Stimulated activated CD8-positive, alpha-beta memory T cell treated with anti-CD3 and anti-CD28 coated beads, Interleukin-7, amount 100 ng/mL, for 1 hour (primary cell): ENCODE measurements at places on chromosomes 2 and 18.

GRCh38 chr2:37600735-37601134 is 70.7 kb downstream of the CDC42EP3 start:
- DNase-seq: no peak

DNA sequence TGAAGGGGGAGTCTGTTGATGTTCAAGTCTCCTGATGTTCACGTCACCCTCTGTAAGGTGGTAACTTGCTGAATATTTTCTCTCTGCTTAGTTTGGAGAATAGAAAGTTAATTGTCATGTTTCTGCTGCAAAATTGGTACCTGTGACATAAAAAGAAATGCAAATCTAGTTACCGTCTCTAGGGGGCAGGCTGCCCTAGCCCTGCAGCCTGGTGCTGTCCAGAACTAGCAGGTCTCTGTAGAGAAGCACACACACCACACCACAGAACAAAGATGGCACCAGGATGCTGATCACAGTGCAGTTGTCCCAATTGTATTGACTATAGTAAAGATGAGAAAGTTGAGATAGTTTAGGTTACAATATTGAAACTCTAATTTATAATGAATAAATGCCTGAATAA is 47.0 kb downstream of the SLC9A4 start:
- no peak for DNase-seq

DNA sequence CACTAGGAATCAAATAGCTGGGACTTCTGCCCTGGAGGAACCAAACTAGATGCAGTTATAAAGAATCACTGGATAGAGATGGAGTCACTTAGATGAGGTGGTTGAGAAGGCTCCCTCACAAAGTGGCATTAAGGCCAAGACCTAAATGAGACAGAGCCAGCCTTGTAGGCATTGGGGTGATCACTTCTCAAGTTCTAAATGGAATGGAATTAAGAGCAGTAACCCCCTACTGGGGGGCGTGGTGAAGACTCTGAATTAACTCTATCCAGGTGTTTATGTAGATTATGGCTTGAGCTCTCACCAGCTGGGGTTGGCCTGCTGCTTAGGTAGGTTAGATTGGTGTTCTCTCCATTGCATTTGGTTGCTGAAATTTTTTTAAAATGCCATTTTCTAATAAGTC is 71.3 kb downstream of the TTC27 start:
- no peak for DNase-seq

DNA sequence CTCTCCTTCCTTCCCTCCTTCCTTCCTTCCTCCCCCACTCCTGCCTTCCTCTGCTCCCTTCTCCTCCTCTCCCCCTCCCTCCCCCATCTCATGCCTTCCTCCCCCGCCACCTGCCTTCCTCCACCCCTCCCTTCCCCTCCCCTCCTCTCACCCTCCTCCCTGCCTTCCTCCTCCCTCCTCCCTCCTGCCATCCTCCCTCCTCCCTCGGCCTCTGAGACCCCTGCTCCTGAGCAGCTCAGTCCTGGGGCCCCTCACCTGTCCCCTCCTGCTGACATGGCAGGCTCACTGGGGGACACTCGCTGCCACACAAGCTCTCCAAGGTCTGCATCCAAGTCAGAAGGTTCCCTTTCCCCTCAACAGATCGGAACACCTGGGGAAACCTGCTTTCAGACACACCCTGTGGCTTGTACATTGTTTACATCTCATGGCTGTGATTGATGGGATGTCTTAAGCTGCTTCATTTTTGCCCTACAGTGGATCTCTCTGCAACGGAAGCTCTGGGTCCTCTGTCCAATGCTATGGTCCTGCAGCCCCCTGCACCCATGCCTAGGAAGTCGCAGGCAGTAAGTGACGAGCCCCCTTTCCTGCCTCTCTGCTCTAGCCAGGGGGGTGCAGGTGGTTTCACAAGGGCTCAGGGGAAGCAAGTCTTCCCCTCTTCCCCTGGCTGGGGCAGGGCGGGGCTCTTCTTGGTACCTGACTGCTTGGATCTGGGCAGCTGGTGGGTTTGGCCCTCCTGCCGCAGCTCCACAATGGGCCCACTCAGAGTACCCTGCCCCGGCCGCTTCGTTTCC is 22.9 kb downstream of the ITGB1BP1 start:
- no peak for DNase-seq

- no peak for DNase-seq
These were observed 74.8 kb upstream of the SLC39A10 start for GRCh38 chr2:195582188-195582587.

DNA sequence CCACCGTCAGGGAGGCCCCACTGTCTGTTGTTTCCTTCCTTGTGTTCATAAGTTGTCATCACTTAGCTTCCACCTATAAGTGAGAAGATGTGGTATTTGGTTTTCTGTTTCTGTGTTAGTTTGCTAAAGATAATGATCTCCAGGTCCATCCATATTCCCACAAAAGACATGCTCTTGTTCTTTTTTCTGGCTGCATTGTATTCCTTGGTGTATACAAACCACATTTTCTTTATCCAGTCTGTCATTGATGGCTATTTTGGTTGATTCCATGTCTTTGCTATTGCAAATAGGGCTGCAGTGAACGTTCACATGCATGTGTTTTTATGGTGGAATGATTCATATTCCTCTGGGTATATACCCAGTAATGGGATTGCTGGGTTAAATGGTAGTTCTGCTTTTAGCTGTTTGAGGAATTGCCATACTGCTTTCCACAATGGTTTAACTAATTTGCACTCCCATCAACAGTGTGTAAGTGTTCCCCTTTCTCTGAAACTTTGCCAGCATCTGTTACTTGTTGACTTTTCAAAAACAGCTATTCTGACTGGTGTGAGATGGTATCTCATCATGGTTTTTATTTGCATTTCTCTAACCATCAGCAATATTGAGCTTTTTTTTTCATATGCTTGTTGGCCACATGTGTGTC is 156.6 kb upstream of the NOSTRIN start:
- DNase-seq: no peak

- DNase-seq: no peak
These were observed 117.5 kb upstream of the SNTG2 start for GRCh38 chr2:833180-833579.

- no peak for DNase-seq
These were observed 170.4 kb upstream of the FN1 start for GRCh38 chr2:215606219-215606618.

GRCh38 chr2:151655663-151656398 is 78.4 kb downstream of the NEB start:
- DNase-seq: no peak

GRCh38 chr2:183185534-183185933 is 61.3 kb downstream of the NUP35 start:
- DNase-seq: no peak

GRCh38 chr2:63679252-63679855 is 90.6 kb downstream of the MDH1 start:
- no peak for DNase-seq

- DNase-seq: no peak
These were observed 73.5 kb downstream of the VAPA start for GRCh38 chr18:9987345-9987744.

GRCh38 chr2:232925153-232925820 is 55.2 kb downstream of the SNORC start:
- DNase-seq: no peak

DNA sequence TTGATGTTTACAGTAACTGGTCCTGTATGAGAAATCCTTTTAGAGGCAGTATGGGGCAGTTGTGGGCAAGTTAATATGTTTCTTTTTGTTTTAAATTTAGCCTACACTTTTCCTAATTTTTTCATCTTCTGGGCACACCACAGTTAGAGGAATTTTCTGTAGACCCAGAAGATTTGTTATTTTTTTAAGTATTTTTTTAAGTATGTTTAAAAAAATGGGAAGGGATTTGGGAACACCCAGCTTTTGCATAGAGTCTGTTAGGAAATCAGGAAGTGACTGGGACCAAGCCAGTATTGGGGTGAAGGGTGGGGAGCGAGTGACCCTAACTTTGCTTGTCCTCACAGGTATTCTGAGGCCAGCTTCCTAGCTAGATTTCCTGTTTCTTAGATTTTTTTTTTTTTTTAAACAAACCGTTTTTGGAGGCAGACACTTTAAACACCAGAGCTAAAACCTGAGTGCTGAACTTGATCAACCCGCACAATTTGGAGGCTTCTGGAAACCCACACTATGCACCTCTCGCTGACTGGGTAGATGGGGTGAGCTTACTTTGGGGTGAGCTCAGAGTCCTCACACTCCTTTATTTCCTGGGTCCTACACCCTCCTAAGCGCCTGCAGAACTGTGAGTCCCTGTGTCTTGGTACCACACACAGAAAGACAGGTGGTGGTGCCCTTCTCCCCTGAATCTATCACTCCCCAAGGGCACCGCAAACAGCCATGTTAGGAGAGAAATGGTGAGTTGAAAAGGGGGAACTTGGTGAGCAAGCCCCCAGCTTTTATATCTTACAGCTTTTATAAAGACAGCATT is 5.2 kb downstream of the GATA6 start:
- no peak for DNase-seq

- DNase-seq: no peak
These were observed 11.4 kb downstream of the ALPG start for GRCh38 chr2:232418056-232418455.

GRCh38 chr18:60623331-60623730 is 250.8 kb upstream of the MC4R start:
- DNase-seq: no peak

DNA sequence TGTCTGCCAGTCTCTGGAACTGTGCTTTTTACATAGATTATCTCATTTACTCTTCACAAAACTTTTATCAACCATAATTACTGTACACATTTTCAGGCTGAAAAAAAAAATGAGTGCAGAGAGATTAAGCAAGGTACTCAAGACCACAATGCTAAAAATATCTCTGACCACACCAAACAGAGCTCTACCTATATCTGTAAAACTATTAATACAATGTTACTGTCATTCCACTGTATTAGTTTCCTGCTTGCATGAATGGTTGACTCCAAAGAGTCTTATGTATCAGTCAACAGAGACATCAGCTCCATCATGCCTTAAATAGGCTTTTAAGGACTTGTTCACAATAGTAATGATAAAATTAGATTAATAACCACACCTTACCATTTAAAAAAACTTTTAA is 134.7 kb upstream of the CCDC150 start:
- no peak for DNase-seq

DNA sequence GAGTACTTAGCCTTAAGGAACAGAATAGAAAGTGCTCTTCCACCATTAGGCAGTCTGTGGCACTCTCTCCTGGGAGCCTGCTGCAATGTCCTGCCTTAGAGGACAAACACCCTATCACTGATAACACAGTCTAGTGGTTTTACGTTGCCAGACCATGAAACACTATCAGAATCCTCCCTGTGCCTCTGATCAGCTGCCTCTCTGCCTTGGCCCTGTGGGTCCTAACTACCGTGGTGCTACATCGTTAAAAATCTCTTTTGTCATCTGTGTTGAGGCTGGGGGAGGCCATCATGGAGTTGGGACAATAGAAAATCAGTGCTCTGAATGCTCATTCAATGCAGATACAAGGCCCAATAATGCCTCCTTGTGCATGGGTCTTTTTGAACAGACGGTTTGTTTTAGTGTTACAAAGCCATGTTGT is 11.9 kb upstream of the APCDD1 start:
- DNase-seq: no peak

DNA sequence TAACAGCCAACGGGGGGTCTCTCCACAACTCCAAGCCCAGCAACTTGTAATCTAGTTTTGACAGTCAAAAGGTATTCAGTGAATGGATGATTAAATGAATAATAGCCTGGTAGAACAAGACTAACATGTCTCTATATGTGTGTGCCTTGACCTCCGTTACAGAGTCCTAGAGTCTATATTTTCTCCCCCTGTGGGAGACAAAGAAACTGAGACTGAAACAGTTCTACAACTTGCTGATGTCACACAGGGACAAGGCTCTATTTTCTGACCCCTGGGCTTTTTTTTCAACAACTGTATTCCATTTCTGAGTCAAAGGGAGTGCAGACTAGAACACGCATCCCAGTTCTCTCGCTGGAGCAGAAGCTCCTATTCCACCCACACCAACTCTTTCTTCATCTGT is 223.6 kb upstream of the AGAP1 start:
- no peak for DNase-seq

GRCh38 chr2:45857867-45858520 is 206.5 kb downstream of the PRKCE start:
- no peak for DNase-seq
